ENCODE measurements at places on chromosomes 13 and 19. TPM values are rescaled to one million over a fixed set of nuclear protein-coding genes. Genes with fewer than 3 reads are reported as not detected.
A peak's percentile ranks its signal among the peaks of the same experiment; 100 is the strongest.

- DNase-seq: peak; percentile 45
These were observed 10.2 kb upstream of the CARM1 start for GRCh38 chr19:10861103-10861651.

- DNase-seq: no peak
These were observed 7.3 kb upstream of the GADD45B start for GRCh38 chr19:2468596-2468995.

DNA sequence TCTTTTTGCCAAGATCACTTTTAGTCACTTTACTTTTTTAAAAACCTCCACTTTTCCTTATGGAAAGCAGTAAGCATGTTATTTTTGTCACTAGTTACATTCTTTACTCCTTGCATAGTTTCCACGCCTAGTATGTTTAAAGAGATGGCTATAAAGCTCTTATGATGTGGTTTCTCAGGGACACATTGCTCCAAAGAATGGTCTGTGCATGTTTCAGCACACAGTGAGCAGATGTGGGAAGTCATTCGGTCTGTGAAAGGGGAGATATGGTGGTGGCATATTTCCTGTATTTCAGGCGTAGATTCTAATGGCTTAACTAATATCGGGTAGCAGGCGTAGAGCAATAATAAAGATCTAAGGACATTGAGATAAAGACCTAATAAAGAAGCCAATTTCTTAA, 180.7 kb downstream of the SLITRK6 start:
- DNase-seq: no peak

DNA sequence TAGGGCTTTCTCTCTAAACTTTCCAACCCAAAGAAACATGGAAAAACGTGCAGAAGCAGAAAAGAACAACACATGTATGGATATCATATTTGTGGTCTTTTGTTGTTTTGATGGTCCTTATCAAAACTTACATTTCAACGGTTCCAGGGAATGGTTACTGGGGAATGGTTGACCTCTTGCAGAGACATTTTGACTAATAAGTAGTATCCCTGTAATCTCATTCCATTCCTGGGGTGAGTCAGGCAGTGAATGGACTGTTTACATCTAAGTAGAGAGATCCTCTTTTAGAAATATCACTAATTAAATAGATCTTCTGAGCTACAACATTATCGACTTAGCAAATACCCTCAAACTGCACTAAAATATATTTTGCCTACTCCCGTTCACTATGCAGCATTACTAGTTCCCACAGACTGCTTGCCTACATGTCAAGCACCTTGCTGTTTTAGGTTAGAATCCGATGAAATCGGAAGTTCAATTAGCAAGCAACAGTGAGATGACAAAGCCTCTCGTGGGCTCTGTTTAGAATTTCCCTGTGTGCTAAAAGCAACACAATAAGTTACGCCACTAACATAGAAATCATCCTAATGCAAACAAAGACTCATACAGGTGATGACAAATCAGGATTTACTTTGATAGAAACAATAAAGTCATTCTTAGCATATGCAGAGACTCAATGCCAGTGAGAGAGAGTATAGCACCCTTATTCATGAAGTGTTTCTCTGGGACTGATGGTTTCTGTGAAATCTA, 797.7 kb upstream of the ARGLU1 start:
- no peak for DNase-seq

Gene RGCC
- 54.1 TPM for total RNA-seq

Gene ADAT3
- 26.9 TPM for total RNA-seq

Gene TMC4
- 174 TPM for total RNA-seq

Gene KLK14
- not detected for total RNA-seq

- DNase-seq: no peak
These were observed 242.6 kb upstream of the EDNRB start for GRCh38 chr13:78161266-78161665.

Data from transverse colon (tissue), 4 donors.